ENCODE measurements at places on chromosomes 5 and 9.

DNA sequence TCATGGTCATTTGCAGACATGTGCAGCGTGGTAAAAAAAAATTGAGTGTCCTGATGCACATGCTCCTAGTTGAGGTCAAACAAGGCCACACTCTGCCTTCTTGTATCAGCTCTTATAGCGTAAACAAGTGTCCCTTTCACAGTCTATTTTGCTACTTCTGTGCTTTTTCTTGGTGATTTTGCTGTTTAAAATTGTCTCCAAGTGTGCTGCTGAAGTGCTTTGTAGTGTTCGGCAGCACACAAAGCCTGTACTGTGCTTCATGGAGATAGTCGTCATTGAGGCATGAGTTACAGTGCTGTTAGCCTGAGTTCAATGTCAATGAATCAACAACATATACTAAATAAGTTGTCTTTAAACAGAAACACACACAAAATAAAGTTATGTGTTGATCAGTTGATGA is 690.4 kb upstream of the MEF2C start:
- no peak for DNase-seq

- DNase-seq, result no peak
These were observed 7.0 kb downstream of the RCL1 start for GRCh38 chr9:4799775-4800174.

- no peak for DNase-seq
These were observed at the start of gene SLC36A2 for GRCh38 chr5:151347369-151347768. SLC36A2 (minus strand) TSS chr5:151347559; CDS start chr5:151347460, 99 bp downstream.

- DNase-seq, result no peak
These were observed 7.9 kb downstream of the DAP start for GRCh38 chr5:10753178-10753577.

GRCh38 chr9:91920630-91921350 is 29.2 kb downstream of the ROR2 start:
- no peak for DNase-seq

- no peak for DNase-seq
These were observed 12.6 kb downstream of the FAM78A start for GRCh38 chr9:131263701-131264100.

DNA sequence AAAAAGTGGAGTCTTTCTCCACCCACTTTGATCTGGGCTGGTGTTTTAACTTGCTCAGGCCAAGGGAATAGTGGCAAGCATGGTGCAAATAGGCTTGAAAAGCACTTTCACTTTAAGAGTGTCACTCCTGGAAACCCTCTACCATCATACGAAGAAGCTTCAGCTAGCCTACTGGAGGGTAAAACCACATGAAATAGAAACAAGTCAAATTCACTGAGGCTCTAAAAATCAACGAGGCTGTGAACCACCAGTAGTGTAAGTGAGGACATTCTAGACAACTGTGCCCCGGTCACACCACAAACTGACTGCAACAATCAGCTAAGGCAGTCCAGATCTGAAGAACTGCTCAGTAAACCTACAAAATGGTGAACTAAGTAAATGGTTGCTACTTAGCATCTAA is 2366.3 kb upstream of the C9orf72 start:
- no peak for DNase-seq

DNA sequence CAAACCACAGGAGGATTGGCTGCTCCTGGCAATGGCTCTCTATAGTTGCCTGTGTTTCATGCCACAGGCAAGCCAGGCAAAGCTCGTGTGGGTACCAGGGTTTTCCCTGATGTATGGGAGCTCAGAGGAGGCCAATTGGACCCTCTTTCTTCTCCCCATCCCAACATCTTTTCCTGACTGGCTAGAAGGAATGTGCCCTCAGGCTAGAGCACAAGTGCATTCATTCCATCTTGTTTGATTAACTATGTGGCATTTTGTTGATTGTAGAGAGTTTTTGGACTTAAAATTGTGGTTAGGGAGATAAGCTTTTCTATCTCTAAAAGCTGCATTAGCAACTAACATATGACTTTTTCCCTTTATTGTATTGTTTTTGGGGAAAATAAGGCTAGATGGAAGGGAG is 561.3 kb downstream of the PSAT1 start:
- peak; percentile 53 for DNase-seq

DNA sequence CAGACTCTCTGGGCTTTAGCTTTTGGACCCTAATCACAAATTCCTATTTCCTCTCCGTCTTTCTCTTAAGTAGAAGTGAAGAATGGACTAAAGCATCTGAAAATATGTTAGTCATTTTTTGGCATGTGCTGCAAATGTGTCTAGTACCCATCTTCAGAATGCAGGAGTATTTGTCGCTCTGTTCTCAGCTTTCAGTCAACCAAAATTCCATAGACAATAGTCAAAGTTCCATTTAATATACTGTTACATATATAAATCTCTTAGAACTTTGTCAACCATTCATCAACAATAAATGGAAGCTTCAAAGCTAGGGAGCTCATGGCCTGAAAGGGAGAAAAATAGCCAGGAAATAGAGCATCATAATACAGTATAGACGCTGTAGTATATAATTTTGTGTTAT is 509.4 kb downstream of the BNC2 start:
- no peak for DNase-seq

DNA sequence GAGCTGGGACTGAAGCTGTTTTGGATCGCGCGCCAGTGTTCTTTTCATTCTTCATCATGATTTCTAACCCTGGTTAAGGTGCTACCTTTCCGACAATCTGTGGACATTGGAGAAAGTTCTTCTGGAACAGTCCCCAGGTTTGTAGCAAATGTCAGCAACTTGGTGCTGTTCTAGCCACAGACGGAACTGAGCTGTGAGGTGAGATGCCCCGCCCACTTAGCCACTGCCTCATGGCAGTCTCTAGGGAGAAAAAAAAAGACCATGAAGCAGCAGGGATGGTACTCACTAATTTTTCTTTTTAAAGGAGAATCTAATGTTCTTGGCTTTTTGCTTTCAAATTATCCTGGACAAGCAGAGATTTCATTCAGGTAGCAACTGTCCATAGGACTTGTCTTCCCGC is 72.1 kb upstream of the STK32A start:
- DNase-seq, result no peak

- no peak for DNase-seq
These were observed 409.6 kb upstream of the PAPPA start for GRCh38 chr9:115743709-115744605.

All from amniotic epithelial cell (primary cell).